ENCODE measurements at places on chromosomes 6 and 20.
A peak's percentile ranks its signal among the peaks of the same experiment; 100 is the strongest.

GRCh38 chr6:113488812-113489685 is 368.1 kb upstream of the MARCKS start:
- no peak for DNase-seq

DNA sequence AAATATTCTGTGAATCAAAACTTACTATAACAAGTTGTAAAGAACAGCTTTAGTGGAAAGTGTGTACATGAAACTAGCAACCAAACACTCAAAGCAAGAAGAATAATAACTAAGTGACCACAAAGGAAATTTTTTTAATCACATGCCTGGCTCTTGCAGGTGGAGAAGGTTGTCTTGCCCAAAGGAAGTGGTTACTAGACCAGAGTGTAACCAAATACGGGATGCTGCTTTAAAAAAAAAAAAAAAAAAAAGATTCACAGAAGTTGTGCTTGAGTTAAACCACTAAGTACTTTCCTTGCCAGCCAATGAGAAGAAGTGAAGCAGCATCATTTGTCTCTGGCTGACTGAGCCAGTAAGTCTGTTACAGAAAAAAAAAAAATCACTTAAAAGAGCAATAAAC is 19.1 kb upstream of the HLA-DQB1 start:
- no peak for DNase-seq

- DNase-seq = no peak
Observed at GRCh38 chr20:60306105-60306504, 347.9 kb downstream of the CDH26 start.

GRCh38 chr20:10634683-10635411 is 39.0 kb downstream of the JAG1 start:
- DNase-seq = no peak

- no peak for DNase-seq
Observed at GRCh38 chr20:18971574-18971973, 158.0 kb downstream of the SCP2D1 start.

DNA sequence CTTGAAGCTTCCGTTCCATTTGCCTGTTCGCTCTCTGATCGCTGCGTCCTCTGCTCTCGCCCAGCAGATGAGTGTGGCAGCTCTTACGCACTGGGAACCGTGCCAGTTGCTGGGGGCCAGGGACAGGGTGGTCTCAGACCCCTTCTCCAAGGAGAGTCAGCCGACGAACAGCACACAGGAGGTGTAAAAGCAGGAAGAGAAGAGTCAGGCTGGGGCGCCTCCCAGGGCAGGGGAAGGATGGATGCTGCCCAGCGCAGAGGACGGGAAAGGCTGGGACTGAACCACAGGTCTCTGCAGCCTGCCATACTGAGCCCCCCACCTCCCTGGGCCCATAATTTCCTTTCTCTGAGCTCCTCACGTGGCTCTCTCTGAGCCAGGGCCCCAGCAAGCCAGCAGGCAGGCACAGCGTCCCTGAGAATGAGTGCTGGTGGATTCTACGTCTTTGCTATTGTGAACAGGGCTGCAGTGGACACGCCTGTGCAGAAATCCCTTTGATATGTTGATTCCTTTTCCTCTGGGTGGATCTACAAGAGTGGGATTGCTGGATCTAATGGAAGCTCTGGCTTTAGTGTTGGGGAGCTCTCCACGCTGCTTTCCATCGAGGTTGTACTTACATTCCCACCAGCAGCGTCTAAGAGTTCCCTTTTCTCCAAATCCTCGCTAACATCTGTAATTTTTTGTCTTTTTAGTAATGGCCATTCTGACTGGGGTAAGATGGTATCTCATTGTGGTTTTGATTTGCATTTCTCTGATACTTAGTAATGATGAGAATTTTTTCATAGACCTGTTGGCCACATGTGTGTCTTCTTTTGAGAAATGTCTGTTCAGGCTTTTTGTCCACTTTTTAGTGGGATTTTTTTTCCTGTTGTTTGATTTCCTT is 104.1 kb downstream of the PSMB1 start:
- no peak for DNase-seq

GRCh38 chr6:9614778-9615177 is 800.1 kb downstream of the TFAP2A start:
- DNase-seq = no peak

DNA sequence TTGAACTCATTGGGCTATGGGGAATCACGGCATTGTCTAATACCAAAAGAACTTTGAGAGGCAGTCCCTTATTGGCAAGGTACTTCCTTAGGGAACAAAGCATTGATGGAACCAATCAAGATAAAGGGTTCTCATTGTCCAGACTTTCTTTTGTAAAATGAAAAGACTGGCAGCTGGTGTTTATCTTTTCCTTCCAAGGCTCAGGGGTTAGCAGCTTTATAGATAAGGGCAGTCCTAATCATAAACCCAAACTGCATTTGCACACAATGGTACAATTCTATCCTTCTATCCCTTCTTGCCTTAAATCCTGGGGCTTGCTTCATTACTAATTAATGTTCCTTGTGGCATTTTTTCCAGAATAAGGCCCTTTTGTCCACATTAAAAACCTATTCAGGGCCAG is 28.6 kb downstream of the CDK19 start:
- DNase-seq = no peak

- no peak for DNase-seq
Observed at GRCh38 chr6:161917645-161918044, 643.8 kb upstream of the AGPAT4 start.

DNA sequence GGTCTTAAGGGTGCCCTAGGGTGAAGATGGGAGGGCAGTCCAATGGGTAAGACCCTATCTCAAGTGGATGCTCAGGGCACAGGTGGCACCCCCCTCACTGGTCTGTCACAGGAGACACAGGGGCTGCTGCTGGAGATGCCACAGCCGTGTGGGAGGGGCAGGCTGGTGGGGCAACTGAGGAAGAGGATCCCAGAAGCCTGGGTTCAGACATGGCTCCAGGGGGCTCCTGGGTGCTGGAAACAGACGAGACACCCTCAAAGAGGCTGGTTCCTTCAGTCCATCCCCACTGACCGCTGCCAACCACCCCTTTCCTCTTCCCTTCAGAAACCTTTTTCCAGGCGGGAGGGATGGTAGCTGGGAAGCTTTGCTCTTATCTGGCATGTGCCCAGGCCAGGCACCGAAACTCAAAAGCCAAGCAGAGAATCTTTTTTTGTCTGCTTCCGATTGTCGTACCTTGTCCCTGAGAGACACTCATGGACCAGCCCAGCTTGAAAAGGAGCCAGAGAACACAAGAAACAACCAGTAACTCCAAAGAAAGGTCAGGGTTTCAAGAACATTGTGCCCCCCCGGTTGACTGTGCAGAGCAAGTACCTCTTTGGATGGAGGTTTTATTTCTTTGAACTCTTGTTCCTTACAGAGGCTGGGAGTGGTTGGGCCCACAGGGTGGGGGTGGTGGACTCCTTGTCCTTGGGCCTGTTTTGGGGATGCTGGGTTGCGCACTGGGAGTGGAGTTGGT is 28.5 kb upstream of the EMILIN3 start:
- DNase-seq = no peak

DNA sequence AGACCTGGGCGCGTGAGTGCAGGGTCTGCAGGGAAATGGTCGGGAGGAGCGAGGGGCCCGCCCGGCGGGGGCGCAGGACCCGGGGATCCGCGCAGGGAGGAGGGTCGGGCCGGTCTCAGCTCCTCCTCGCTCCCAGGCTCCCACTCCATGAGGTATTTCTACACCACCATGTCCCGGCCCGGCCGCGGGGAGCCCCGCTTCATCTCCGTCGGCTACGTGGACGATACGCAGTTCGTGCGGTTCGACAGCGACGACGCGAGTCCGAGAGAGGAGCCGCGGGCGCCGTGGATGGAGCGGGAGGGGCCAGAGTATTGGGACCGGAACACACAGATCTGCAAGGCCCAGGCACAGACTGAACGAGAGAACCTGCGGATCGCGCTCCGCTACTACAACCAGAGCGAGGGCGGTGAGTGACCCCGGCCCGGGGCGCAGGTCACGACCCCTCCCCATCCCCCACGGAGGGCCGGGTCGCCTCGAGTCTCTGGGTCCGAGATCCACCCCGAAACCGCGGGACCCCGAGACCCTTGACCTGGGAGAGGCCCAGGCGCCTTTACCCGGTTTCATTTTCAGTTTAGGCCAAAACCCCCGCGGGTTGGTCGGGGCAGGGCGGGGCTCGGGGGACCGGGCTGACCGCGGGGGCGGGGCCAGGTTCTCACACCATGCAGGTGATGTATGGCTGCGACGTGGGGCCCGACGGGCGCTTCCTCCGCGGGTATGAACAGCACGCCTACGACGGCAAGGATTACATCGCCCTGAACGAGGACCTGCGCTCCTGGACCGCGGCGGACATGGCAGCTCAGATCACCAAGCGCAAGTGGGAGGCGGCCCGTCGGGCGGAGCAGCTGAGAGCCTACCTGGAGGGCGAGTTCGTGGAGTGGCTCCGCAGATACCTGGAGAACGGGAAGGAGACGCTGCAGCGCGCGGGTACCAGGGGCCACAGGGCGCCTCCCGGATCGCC is 54.2 kb upstream of the HLA-A start:
- DNase-seq = peak; percentile 79

DNA sequence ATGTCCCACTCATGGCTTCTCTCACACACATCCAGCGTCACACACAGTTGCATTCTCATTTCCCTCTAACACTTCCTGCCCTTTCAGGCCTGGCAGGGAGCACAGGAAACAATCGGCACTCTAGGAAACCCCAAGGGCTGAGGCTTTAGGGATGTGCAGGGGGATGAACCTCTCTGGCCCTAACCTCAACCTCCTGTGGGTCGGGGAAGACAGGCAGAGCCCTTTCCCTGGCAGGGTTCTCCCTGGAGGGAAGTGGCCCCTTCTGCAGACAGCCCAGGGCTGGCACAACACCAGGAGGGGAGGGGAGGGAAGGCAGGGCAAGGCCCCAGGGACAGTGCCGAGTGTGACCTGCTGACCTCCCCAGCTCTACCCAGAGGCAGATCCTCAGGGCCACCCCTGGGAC is 2.7 kb downstream of the TEAD3 start:
- no peak for DNase-seq

GRCh38 chr6:36668591-36668990 is 9.9 kb upstream of the CDKN1A start:
- no peak for DNase-seq

GRCh38 chr6:132219901-132220300 is 181.4 kb downstream of the MOXD1 start:
- no peak for DNase-seq

DNA sequence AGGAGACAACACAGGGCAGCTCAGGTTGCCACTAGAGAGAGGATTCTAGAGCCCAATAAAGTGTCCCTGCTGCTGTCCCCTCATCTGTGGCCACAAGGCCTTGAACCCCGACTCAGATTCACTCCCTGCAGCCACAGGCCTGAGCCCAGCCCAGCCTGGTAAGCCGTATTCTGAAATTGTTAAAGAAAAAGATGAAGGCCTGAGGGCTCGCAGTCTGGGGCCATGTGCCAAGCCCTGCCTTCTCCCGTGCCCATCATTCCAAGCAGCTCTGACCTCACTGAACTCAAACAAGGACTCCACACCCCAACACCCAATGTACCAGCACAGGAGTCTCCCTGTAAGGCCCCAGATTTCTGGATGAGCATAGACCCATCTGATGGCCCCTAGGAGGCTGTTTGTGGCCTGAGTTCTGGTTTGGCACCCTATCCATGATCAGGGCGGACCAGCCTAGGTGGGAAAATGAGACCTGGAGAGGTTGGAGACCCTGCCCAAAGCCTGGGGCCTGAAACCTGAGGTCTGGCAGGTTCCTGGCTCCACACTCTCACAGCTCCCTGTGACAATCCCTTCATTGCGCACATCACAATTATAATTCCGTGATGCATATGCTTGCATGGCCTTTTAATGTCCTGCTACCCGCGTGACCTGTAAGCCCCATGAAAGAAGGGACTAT is 62.0 kb upstream of the TOP1 start:
- no peak for DNase-seq

GRCh38 chr6:146814148-146814750 is 215.5 kb downstream of the ADGB start:
- DNase-seq = no peak

GRCh38 chr6:100627911-100628758 is 163.4 kb upstream of the SIM1 start:
- no peak for DNase-seq

DNA sequence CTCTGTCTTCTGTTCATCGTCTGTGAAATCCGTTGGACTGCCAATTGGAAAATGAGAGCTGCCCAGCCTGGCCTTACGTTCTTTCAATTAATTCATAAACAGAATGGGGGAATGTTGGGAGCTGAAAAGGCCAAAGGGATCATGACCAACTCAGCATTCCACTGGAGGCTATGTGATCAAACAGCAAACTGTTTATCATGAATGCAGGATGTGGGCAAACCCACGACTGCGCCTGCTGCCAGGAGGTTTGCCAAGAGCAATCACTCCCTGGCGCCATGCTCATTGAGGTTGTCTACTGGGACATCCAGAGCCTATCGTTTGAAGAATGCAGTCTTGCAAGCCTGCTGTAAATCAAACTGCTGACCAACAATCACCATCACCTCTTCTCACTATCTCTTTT is 9.3 kb upstream of the FKBP1A start:
- no peak for DNase-seq

GRCh38 chr6:35647400-35647799 is 41.3 kb downstream of the FKBP5 start:
- DNase-seq = no peak

GRCh38 chr20:25339608-25340007 is 51.0 kb downstream of the ABHD12 start:
- no peak for DNase-seq

DNA sequence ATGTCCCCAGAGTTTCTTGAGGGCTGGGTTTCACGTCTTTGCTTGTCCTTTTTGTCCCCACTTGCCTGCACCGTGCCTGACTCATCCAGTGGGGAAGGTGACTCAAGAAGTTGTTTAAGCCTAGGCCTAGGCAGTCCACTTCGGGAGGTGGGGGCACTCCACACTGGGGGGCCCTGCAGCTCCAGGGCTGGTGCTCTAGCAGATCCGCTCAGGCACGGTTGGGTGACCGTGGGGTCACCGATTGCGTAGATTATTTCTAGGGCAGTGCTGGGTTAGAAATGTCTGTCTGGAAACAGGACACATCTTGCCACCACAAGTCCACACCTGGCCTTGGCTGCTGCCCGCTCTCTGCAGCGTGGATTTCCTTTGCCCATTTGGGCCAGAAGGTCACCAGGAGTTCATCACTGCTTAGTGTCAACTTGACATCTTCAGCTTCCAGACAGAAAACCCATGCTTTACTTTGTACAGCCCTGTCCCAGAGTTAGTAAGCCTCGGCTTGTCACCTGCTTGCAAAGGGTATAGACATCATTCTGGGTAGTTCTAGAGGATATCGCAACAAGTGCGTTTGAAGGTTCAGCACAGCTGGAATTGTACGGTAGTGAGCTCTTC is 13.6 kb upstream of the C20orf144 start:
- DNase-seq = no peak

GRCh38 chr6:108168090-108168463 is 2.3 kb downstream of the NR2E1 start:
- DNase-seq = peak; percentile 14

- DNase-seq = no peak
Observed at GRCh38 chr6:150327117-150327774, 41.6 kb upstream of the IYD start.

- peak; percentile 59 for DNase-seq
Observed at GRCh38 chr6:15464211-15464725, 198.6 kb downstream of the DTNBP1 start.

- DNase-seq = no peak
Observed at GRCh38 chr6:100568255-100568654, 103.5 kb upstream of the SIM1 start.
